ENCODE measurements at places on chromosomes 6 and 20. TPM values are rescaled to one million over a fixed set of nuclear protein-coding genes. Genes with fewer than 3 reads are reported as not detected.
A peak's percentile ranks its signal among the peaks of the same experiment; 100 is the strongest.

Gene TCF21
- not detected for total RNA-seq

Gene SIGLEC1
- not detected for total RNA-seq

Gene EYA4
- total RNA-seq = not detected

Gene TNXB
- total RNA-seq = 4.3 TPM

Gene CLDN20
- total RNA-seq = not detected

Gene RAMACL
- 0.32 TPM for total RNA-seq

Gene MAS1
- not detected for total RNA-seq

Gene EPM2A
- 6.4 TPM for total RNA-seq

Gene CD164
- 206 TPM for total RNA-seq

GRCh38 chr20:45967551-45968080, 4.4 kb downstream of the ZNF335 start:
- H3K4me3 ChIP-seq = no peak overlapping the region
- H3K4me1 ChIP-seq = peaks cover 10% of the 10 kb centered on the region
- no peaks in the 10 kb centered on the region for H3K27me3 ChIP-seq
- peaks cover 52% of the 10 kb centered on the region for H3K36me3 ChIP-seq

- no peaks in the 10 kb centered on the region for H3K27me3 ChIP-seq
- peaks cover 10% of the 10 kb centered on the region for H3K4me1 ChIP-seq
- peaks cover 22% of the 10 kb centered on the region for H3K36me3 ChIP-seq
- no peak overlapping the region for H3K4me3 ChIP-seq
- no peak overlapping the region for H3K27ac ChIP-seq
Observed at GRCh38 chr20:32978009-32978335, 26.3 kb downstream of the SUN5 start.

- DNase-seq = no peak
- no peaks in the 10 kb centered on the region for H3K27me3 ChIP-seq
- H3K4me1 ChIP-seq = peaks cover 8% of the 10 kb centered on the region
- H3K36me3 ChIP-seq = peaks cover 56% of the 10 kb centered on the region
- H3K4me3 ChIP-seq = no peak overlapping the region
- H3K27ac ChIP-seq = no peak overlapping the region
Observed at GRCh38 chr6:36220226-36220625, 23.7 kb downstream of the BRPF3 start.

DNA sequence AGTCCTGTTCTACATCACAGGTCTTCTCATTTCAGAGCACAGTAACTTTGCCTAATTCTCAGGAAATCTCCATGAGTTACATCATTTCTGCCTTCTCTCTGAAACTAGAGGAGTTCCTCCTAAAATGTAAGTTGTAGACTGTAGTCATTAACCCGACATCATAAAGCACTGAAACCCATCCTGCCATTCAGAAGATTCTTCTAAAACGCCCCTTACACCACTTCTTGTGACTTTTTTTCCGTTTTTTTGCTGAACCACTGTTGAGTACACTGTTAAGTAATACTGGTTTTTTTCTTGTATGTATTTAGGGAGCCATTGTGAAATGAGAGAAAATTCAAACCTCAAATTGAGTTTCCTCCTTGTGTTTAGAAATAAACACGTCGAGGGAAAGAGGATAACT, 117.3 kb downstream of the MAP3K4 start:
- peaks cover 77% of the 10 kb centered on the region for H3K36me3 ChIP-seq
- H3K27me3 ChIP-seq = no peaks in the 10 kb centered on the region
- DNase-seq = no peak
- H3K4me3 ChIP-seq = no peak overlapping the region
- peaks cover 29% of the 10 kb centered on the region for H3K4me1 ChIP-seq

GRCh38 chr6:2630891-2631571, 119.7 kb downstream of the MYLK4 start:
- H3K27me3 ChIP-seq = peaks cover 22% of the 10 kb centered on the region
- no peaks in the 10 kb centered on the region for H3K36me3 ChIP-seq
- H3K27ac ChIP-seq = no peak overlapping the region
- peaks cover 3% of the 10 kb centered on the region for H3K4me1 ChIP-seq

- H3K27me3 ChIP-seq = no peaks in the 10 kb centered on the region
- peak; percentile 32 for DNase-seq
- H3K36me3 ChIP-seq = peaks cover 49% of the 10 kb centered on the region
- H3K27ac ChIP-seq = peak overlapping the region; percentile 66
- H3K4me1 ChIP-seq = peaks cover 22% of the 10 kb centered on the region
- H3K4me3 ChIP-seq = no peak overlapping the region
Observed at GRCh38 chr6:13302751-13303667, 25.3 kb downstream of the TBC1D7 start.

GRCh38 chr20:64159711-64160110, 4.5 kb upstream of the MYT1 start:
- H3K4me1 ChIP-seq = no peaks in the 10 kb centered on the region
- H3K27me3 ChIP-seq = peaks cover 26% of the 10 kb centered on the region
- no peak overlapping the region for H3K27ac ChIP-seq
- no peak overlapping the region for H3K4me3 ChIP-seq
- no peak for DNase-seq

DNA sequence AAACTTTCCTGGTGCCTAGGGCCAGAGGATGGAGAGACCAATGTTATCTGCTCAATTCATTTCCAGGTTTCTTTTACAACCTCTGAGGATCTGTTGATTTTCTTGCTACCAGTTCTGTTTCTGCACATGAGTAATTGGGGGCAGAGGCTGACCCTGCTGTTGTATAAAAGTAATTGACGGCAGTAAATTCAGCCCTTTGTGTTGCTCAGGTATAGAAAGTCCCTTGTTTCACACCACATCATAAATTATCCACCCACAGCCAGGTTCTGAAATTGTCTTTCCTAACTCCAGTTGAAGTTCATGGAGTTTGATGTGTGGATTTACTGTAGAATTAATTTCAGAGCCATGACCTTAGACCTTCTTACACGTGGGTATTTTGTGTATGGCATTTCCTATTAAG, 107.4 kb upstream of the GRIK2 start:
- H3K27me3 ChIP-seq = no peaks in the 10 kb centered on the region
- H3K4me3 ChIP-seq = no peak overlapping the region
- no peak for DNase-seq
- no peaks in the 10 kb centered on the region for H3K36me3 ChIP-seq

- H3K4me1 ChIP-seq = no peaks in the 10 kb centered on the region
- DNase-seq = no peak
- H3K4me3 ChIP-seq = no peak overlapping the region
- H3K27ac ChIP-seq = no peak overlapping the region
- H3K27me3 ChIP-seq = no peaks in the 10 kb centered on the region
Observed at GRCh38 chr6:23412770-23413169, 713.2 kb upstream of the NRSN1 start.

GRCh38 chr6:109009962-109010704, 84.5 kb downstream of the SESN1 start:
- peak overlapping the region; percentile 84 for H3K27ac ChIP-seq
- DNase-seq = no peak
- H3K4me3 ChIP-seq = peak overlapping the region; percentile 89
- peaks cover 10% of the 10 kb centered on the region for H3K36me3 ChIP-seq

GRCh38 chr6:47308552-47309290, 984 bp downstream of the TNFRSF21 start:
- no peaks in the 10 kb centered on the region for H3K36me3 ChIP-seq
- no peak for DNase-seq

DNA sequence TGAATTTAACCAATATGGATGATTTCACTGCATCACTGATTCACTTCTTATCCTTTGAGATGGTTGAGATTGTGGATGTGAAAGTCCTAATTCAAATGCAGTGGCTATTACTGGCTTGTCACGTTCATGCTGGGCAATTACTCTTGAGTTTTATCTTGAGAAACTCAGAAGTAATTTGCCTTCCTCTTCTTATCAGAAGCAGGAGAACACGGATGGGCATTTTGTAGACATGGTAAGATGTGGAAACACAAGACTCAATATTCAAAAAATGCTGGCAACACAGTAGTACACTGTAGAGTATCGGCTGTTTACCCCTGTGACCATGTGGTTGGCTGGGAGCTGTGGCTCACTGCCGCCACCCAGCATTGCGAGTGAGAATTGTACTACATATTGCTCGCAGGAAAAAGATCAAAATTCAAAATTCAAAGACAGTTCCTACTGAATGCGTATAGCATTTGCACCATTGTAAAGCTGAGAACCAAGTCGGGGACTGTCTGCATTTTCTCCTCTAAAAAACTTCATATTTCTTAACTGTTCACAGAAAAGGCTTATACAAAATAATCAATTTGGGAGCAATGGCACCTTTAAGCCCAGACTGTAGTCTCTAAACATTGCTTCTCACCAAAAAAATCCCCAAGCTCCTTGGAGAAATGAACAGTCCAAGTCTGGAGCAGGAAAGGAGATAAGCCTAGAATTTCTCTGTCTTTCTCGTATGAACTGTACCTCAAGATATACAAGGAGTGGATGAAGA, 61.9 kb upstream of the ELOVL5 start:
- H3K4me3 ChIP-seq = no peak overlapping the region
- H3K27ac ChIP-seq = no peak overlapping the region
- H3K36me3 ChIP-seq = no peaks in the 10 kb centered on the region
- peaks cover 5% of the 10 kb centered on the region for H3K4me1 ChIP-seq
- peaks cover 6% of the 10 kb centered on the region for H3K27me3 ChIP-seq

DNA sequence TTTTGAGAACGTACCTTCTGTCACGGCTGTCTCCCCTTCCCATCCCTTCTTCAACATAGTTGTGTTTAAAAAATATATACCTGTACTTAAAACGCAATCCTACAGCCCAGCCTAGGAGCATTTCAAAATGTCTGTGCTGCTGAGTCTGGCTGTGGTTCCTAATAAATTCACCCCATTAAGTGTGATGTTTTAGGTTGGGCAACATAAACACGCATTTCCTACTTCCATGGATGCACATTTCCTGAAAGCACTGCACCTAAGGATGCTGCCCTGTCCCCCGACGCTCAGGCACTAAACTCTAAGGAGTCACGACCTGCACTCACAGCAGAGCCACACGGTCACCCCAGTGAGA, 1.2 kb downstream of the REV3L start:
- no peak for DNase-seq
- H3K4me3 ChIP-seq = peak overlapping the region; percentile 93
- H3K36me3 ChIP-seq = peaks cover 14% of the 10 kb centered on the region
- peaks cover 49% of the 10 kb centered on the region for H3K4me1 ChIP-seq

DNA sequence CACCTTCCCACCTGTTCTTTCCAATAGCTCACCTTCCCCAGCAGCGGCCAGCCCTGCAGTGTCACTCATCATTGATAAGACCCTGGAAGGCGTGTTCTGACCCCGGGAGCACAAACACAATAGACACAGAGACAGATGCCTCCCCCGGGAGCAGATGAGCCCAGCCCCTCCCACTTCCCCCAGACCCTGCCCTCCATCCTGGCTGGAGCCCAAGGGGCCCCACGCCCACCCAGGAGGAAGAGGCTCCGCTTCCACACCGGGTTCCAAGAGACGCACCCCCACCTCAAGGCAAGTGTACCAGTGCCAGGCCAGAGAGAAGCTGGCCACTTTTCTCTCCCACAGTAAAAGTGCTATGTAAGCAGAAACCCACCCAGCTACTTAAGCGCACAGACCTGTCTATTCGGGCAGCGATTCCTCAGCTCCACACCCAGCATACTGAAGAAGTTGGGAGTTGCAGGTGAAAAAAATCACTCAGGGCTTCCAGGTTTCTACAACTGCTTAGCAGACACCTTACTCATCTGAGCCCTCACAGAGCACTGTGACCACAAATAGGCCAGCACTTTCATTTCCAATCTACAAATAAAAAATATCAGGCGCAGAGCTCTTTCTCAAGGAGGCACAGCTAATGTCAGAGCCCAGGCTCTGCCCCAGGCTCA, 93.4 kb upstream of the NXT1 start:
- H3K27me3 ChIP-seq = peaks cover 3% of the 10 kb centered on the region
- H3K27ac ChIP-seq = no peak overlapping the region
- no peak for DNase-seq
- no peaks in the 10 kb centered on the region for H3K36me3 ChIP-seq

DNA sequence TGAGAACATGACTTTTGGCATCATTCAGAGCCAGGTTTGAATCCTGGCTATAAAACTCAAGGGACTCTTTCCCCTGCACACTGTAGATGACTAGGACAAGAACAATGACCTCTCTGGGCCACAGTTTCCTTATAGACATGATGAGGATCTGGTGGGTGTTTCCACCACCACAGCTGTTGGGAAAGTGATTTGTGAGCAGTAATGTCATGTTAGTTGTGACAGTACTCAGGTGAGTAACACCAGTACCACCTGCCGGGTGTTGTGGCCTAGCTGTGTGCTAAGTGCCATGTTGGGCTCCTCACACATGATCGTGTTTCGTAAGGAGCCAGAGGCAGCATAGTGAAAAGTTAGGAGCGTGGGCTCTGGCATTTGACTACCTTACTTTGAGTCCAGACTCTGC, 24.1 kb downstream of the HM13 start:
- H3K4me3 ChIP-seq = no peak overlapping the region
- H3K27me3 ChIP-seq = no peaks in the 10 kb centered on the region
- DNase-seq = no peak
- H3K27ac ChIP-seq = peak overlapping the region; percentile 64
- peaks cover 76% of the 10 kb centered on the region for H3K36me3 ChIP-seq
- peaks cover 40% of the 10 kb centered on the region for H3K4me1 ChIP-seq

DNA sequence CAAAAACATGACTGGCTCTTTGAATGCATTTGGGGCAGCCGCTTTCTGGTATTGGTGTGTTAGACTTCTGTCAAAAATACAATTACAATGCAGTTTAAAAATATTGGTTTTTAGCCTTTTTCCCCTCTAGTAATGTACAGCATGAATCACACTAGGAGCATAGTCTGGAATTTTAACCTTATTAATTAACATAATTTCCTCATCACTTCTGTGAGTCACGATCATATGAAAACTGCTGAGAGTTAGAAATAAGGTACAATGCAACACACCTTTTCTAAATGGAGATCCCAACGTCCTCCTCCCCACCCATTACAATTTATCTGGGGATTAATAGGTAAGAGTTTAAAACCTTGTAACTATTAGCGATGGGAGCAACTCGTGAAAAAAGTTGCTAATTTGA, 297.1 kb upstream of the RIMS1 start:
- no peak overlapping the region for H3K4me3 ChIP-seq
- H3K27me3 ChIP-seq = no peaks in the 10 kb centered on the region
- H3K4me1 ChIP-seq = no peaks in the 10 kb centered on the region
- no peak for DNase-seq

GRCh38 chr20:42701948-42702347, 487.8 kb downstream of the PTPRT start:
- no peaks in the 10 kb centered on the region for H3K36me3 ChIP-seq
- H3K4me1 ChIP-seq = no peaks in the 10 kb centered on the region
- no peak overlapping the region for H3K27ac ChIP-seq
- H3K27me3 ChIP-seq = no peaks in the 10 kb centered on the region
- no peak overlapping the region for H3K4me3 ChIP-seq
